Upper lobe of right lung (tissue), 1 donor: ENCODE measurements at places on chromosomes 6 and 20. TPM values are rescaled to one million over a fixed set of nuclear protein-coding genes. Genes with fewer than 3 reads are reported as not detected.

DNA sequence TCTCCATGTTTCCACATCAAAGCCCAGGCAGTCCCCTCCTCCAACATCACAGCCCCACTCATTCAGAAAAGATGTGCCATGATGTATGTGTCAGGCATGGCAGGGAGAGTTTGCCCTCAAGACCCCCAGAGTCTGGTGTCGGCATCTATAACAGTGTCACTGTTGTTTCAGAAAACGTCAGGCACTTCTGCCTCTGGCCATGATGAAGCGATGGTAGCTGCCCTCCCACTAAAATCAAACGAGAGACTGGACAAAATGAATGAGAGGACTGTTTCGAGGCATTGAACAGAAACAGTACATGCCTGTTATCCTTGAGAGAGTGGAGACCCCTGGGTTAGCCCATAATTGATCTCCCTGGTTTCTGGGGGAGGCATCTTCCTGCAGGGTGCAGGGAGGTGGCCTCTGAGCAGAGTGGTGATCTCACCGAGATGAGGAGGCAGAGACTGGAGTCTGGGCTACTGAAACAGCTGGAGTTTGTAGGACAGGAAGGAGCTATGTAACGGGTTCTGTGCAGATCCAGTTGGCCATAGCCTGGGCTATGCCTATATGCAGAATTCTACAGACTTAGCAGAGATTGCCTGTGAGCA, 144.5 kb downstream of the SYCP2 start:
- no peak overlapping the region for H3K27ac ChIP-seq
- H3K36me3 ChIP-seq: no peaks in the 10 kb centered on the region
- no peak for DNase-seq
- no peak overlapping the region for H3K4me3 ChIP-seq

- peak overlapping the region; percentile 82 for H3K4me3 ChIP-seq
- DNase-seq: peak; percentile 64
- H3K27me3 ChIP-seq: no peaks in the 10 kb centered on the region
- peaks cover 9% of the 10 kb centered on the region for H3K4me1 ChIP-seq
These were observed 1.4 kb downstream of the GFOD1 start for GRCh38 chr6:13485923-13486562.

GRCh38 chr6:168901076-168901475, 352.6 kb downstream of the THBS2 start:
- no peak for DNase-seq
- no peaks in the 10 kb centered on the region for H3K36me3 ChIP-seq
- H3K4me3 ChIP-seq: no peak overlapping the region
- H3K4me1 ChIP-seq: no peaks in the 10 kb centered on the region
- H3K27ac ChIP-seq: no peak overlapping the region

- no peaks in the 10 kb centered on the region for H3K4me1 ChIP-seq
- no peak for DNase-seq
- H3K27ac ChIP-seq: no peak overlapping the region
- H3K36me3 ChIP-seq: no peaks in the 10 kb centered on the region
These were observed 502.1 kb upstream of the CDH4 start for GRCh38 chr20:60749804-60750602.

DNA sequence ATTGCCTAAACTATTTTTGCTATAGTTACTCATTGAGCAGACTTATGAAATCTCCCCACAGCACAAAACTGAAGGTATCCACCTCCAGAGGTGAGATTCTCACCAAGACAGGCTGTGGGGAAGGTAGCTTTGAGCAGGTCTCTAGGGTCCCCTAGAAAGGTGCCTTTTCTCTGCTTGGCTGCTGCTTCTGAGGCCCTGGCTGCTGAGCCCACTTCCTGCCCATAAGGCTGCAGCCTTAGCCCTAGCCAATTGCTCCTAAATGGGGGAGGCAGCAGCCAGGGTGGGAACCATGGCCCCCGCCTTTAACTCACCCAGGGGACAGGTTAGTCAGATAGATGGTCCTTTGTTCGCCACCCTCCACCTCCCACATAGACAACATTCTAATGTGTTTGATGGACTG, 3.6 kb downstream of the NT5E start:
- peaks cover 13% of the 10 kb centered on the region for H3K27me3 ChIP-seq
- DNase-seq: no peak
- H3K4me1 ChIP-seq: peaks cover 30% of the 10 kb centered on the region

EYA4 gene
- total RNA-seq: 6.0 TPM

ZSWIM3 gene
- total RNA-seq: 4.0 TPM

PPP1R3G gene
- 0.46 TPM for total RNA-seq

DACT2 gene
- 2.5 TPM for total RNA-seq
